ENCODE measurements at places on chromosomes 12 and 14.

- DNase-seq, result peak; percentile 67
These were observed 1.8 kb downstream of the VSX2 start for GRCh38 chr14:74240794-74241651.

GRCh38 chr12:98456576-98457573, 58.5 kb upstream of the TMPO start:
- peak; percentile 50 for DNase-seq

GRCh38 chr12:111035578-111036301, 115.4 kb upstream of the MYL2 start:
- no peak for DNase-seq

- DNase-seq, result no peak
These were observed 217.3 kb upstream of the CCDC196 start for GRCh38 chr14:66268802-66269334.

DNA sequence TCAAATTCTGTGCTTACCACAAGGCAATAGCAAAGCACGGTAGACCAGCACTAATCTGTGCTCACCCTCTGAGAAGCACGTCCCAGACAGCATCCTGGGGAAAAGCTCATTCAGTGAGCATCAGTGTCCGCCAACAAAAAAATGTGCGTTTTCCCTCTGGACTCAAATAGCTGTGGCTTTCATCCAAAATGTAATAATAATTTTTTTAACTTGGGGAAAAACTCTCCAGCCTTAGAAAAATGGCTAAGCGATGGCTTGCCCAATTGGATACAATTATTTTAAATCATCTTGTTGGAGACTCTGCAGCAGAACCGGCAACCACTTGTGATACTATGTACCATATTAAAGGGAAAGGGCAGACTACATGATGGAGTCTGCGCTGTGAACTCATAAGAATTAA, 1.1 kb upstream of the KRT77 start:
- DNase-seq, result no peak

DNA sequence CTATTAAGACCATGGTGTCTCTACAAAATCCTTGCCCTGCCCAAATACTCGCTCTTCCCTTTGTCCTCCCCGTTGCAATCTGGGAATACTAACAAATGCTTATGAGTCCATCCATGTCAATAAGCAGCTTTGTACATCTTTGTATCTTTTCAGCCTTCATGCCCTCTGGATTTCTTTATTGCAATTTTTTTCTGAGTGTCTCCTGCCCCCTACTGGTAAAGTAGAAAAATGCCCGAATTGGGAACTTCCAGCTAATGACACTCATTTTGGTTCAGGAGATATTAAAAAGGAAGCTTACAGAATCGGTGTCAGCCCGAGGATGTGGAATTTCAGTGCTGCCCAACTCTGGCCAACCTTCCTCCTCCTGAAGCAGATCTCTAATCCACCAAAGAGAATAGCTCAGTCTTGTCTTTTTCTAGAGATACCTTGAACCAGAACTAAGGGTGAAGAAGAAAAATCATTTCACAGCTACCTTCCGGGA, 46.0 kb downstream of the SH2B3 start:
- peak; percentile 53 for DNase-seq

DNA sequence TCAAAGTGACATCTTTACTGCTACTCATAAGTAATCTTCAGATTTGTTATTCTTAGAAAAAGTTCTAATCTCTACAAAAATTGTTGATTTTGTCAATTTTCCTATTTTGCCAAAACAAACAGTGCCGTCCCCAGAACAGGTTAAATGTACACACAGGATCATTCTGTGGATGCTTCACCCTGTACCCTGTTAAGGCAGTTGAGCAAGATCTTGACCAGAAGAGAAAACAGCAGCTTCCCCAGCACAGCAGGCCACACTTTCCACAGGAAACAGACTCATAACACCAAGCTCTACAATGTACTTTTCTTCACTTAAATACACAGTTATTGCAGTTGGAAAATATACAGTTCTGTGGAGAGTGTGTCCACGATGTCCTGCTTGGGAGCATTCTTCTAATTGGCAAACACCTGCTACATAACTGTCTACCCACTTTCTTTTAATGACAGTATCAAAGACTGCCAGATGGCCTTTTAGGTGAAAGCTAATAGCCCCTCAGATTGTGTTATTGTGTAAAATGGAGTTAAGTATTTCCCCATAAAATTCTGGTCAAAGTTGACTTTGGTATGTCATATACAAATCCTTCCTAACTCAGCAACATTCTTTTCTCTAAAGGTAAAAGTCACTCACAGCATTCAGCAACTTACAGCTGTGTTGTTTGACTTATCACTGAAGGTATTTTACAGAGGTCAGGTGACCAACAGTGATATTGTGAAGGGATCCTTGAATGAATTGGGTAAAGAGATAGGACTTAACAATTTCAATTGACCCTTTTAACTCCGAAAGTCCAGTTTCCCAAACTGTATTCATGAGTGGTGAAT, 77.0 kb downstream of the SEC23A start:
- no peak for DNase-seq

GRCh38 chr12:1633459-1633858, 4.4 kb downstream of the WNT5B start:
- no peak for DNase-seq

- DNase-seq, result no peak
These were observed 12.1 kb downstream of the ADCK1 start for GRCh38 chr14:77812028-77812427.

GRCh38 chr14:101061411-101062064, 158.0 kb upstream of the RTL1 start:
- no peak for DNase-seq

DNA sequence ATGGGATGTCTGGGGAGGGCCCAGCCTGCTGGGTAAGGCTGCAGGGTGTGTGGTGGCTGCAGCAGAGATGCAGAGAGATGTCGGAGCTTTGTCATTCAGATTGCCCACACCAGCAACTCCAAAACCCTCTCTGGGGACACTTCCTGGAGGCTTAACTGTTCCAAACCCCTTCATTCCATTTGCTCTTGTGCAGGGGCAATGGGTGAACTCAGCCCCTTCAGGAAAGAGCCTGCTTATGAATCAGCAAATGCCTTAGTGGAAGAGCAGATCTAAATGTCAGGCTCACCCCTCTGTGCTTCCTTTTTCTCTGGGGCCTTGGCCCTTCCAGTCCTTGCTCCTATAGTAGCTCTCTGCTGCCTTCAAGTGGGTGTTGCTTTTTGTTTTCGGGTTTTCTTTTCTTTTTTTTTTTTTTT, 36.7 kb upstream of the GPATCH2L start:
- DNase-seq, result no peak

GRCh38 chr14:32896979-32897697, 41.5 kb upstream of the NPAS3 start:
- no peak for DNase-seq

GRCh38 chr14:20998674-20999366, at the start of gene SLC39A2:
Gene SLC39A2, plus strand, starts transcription at chr14:20999293. Its CDS starts 154 bp downstream, at chr14:20999447.
- no peak for DNase-seq

DNA sequence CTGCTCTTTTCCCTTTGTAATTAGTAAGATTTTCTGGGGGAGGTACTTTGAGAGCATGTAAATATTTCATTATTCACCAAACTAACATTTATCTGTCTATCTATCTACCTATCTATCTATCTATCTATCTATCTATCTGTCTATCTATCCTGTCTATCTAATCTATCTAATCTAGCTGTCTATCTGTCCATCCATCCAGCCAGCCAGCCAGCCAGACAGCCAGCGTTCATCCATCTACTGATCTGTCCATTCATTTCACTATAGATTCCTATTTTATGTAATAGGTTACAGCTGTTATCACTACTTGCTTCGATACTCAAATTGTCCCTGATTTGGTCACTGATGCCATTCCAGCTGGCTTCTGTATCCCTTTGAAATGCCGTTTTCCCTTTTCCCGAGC, 67.9 kb downstream of the PRMT8 start:
- no peak for DNase-seq

- no peak for DNase-seq
These were observed 64.2 kb upstream of the FOXN3 start for GRCh38 chr14:89481196-89481595.

GRCh38 chr14:68945585-68946488, 33.3 kb downstream of the ACTN1 start:
- DNase-seq, result no peak
